MM.1S (cell line): ENCODE measurements at places on chromosomes 2 and 18.

- DNase-seq: no peak
These were observed 141.7 kb upstream of the TWIST2 start for GRCh38 chr2:238706163-238706562.

DNA sequence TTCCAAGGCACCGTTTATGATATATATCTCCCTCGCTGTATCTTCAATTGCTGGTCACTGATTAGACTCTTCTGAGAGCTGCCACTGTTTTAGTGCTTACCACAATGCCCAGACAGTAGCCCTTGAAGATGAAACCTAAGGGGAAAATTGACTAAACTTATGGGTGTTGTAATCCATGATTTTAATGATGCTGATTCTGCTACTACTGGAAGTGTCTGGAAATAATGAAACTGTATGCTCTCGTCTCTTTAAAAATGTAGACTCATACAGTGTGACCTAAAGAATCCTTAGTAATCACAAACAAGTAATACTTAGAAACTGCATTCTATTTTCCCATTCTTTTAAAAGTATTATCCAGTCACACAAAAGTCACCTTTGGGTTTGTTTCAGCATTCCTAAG lies 5.5 kb upstream of the SLC8A1 start:
- DNase-seq: no peak

GRCh38 chr18:77635451-77635850 lies 385.8 kb downstream of the GALR1 start:
- no peak for DNase-seq

DNA sequence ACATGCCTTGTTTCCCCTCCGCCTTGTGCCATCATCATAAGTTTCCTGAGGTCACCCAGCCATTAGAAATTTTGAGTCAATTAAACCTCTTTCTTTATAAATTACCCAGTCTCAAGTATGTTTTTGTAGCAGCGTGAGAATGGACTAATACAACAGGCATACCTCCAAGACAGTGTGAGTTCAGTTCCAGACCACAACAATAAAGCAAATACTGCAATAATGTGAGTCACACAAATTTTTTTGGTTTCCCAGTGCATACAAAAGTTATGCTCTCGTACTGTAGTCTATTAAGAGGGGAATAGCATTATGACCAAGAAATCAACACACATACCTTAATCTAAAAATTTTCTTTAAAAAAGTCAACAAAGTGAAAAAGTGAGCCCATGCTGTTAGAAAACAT lies 217.2 kb downstream of the NR4A2 start:
- no peak for DNase-seq

DNA sequence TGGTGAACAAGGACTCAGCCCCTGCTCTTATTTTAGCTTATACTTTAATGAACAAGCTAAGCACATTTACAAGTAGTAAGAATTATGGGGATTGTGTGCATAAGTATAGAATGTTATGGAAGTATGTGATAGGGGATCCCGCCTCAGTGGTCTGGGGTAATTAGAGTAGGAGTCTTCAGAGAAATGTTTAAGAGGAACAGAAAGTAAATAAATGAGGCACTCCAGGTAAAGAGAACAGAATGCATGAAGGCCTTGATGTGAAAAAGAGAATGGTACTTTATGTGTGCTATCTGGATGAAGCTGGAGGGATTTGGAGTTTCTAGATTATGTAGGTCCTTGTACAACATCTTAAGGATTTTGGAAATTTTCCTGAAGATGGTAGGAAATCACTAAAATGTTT lies 76.6 kb downstream of the BMPR2 start:
- no peak for DNase-seq

- DNase-seq: no peak
These were observed 42.7 kb downstream of the MAL start for GRCh38 chr2:95068256-95068655.

DNA sequence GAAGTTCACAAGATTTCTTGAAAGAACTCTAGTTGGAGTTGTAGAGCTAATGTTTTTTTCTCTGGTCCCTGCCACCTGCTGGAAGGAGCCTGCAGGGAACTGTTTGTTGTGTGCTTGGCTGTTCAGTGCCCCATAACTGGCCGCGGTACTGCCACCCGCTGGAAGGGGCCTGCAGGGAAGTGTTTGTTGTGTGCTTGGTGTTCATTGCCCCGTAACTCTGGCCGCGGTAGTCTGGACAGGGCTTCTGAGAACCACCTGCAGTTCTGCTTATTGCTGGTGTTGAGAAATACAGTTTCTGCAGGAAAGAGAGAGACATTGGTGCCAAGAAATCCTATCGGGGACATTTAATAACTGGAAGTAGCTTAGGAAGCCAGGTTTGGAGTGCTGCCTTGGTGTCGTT lies 58.1 kb downstream of the AGAP1 start:
- DNase-seq: peak; percentile 87

- DNase-seq: no peak
These were observed 93.6 kb upstream of the NFATC1 start for GRCh38 chr18:79302120-79302519.

- no peak for DNase-seq
These were observed 59.8 kb downstream of the SPRED2 start for GRCh38 chr2:65372619-65373018.

DNA sequence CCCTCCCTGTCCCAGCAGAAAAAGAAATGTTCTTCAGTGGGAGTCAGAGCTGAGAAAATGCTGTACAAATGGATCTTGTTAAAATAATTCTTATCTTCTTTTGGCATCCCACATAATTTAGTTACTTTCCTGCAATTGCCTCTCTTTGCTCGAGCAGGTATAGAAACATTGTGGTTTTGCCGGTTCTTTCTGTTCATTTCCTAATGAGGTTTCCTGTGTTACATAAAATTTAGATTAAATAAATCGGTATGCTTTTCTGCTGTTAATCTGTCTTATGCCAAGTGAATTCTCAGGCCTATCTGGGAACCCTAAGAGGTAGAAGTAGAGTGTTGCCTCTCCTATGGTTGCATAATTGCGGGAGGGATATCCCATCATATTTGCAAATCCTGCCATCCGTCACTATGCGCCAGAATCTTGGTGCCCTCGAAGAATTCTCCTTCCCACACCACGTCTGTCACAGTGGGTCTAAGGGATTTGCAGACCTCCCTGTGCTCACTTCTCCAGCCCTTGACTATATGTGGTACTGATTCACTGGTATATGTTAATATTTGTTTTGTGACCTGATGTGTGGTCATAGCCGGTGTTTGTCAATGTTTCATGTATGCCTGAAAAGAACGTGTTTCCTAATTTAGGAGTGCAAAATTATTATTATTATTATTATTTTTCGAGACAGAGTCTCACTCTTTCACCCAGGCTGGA lies 12.2 kb upstream of the HDAC4 start:
- DNase-seq: no peak

GRCh38 chr2:178286636-178287035 lies 92.3 kb downstream of the OSBPL6 start:
- DNase-seq: no peak

DNA sequence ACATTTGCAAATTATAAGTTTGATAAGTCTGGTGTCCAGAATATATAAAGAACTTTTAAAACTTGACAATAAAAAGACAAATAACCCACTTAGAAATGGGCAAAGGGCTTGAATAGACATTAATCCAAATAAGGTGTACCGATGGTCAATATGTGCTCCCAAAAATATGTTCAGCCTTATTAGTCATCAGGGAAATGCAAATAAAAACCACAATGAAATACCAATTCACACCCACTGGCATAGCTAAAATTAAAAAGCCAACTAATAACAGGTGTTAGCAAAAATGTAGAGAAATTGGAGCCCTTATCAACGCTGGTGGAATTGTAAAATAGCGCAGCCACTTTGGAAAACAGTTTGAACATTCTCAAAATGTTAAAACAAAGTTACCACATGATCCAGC lies 79.0 kb upstream of the SCG2 start:
- DNase-seq: no peak

DNA sequence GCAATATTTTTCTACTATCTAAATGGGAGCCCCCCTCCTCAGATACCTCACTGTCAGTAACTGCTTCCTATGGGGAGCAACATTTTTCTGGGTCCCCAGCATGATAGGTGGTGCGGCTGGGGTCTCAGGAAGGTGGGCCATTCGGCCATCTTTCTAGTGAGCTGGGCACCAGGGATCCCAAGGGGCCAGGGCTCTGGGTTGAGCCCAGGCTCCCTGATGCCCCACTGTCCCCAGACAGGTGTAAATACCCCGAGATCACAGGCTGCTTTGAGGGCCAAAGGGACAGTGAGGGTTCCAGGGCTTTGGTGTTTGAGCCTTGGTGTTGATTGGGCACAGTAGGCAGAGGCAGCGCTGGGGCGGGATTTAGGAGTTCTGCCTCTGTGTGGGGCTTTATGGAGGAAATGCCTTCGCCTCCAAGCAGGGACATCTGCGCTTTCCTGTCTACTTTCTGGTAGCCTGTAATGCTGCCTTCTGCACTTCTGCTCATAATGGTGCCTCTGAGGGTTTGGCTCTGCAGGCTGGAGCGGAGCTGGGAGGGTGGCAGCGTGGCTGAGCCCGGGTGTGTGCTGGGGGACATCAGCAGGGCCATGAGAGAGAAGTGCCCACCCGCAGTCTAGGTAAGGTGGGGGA lies 5.3 kb downstream of the ITM2C start:
- peak; percentile 74 for DNase-seq

DNA sequence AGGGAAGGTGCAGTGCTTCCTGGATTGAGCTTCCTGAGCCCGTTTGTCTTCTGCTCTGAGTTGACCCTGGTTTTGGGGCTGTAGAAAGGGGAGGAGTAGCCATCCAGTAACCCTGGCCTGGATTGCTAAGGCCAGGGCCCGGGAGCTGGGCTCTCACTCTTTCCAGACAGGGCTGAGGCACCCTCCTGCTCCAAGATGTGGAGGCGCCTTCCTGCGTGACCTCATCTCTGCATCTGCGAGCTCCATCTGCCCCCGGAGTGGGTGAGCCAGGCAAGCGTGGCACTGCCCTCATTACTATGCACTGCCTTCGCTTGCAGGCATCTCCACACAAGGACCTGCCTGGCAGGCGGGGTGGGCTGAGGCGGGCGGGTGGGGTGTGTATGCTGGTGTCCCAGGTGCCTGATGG lies 58.0 kb downstream of the RAB31 start:
- no peak for DNase-seq

DNA sequence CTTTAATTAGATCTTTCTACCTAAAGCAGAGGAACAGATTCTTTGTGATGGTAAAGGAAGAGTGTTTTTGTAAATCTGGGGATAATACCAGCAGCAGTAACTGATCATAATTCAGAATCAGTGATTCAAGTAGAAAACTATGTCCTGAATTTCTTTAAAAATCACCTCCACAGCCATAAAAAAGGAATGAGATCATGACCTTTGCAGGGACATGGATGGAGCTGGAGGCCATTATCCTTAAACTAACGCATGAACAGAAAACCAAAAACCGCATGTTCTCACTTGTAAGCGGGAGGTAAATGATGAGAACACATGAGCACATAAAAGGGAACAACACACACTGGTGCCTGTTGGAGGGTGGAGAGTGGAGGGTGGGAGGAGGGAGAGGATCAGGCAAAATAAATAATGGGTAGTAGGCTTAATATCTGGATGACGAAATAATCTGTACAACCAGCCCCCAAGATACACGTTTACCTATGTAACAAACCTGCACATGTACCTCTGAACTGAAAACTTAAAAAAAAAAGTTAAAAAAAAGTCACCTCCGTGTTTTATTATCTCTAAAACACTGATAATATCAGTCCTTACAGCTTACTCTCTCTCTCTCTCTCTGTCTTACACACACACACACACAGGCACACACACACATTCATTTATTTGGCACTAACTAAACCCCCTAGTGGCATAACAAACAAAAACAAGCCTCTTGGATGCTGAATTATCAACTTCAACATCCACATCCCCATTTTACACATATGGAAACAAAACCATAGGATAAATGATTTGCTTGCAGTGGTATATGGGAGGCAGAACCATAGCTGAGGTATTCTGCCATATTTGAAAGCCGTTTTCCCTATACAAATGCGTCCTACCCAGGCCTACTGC lies 1.4 kb downstream of the TM4SF20 start:
- no peak for DNase-seq

GRCh38 chr2:55616551-55617174 lies 759 bp downstream of the PPP4R3B start:
- DNase-seq: peak; percentile 82

GRCh38 chr2:239343460-239343859 lies 57.4 kb downstream of the HDAC4 start:
- no peak for DNase-seq

DNA sequence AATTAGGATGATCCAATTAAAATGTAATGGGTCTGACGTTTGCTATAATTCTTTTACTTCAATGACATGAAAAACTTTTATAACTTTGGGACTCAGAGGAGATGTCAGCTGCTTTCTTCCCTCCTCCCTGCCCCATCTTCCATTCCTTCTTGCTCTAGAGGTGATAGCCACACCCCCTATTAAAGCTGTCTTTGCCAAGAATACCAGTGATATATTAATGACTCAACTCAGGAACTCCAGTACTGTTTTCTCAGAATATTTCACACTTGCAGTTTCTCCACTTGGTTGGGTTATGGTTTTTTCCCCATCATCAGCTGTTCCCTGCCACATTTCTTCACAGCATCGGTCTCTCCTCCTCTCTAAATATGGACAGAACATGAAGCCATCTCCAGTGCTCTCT lies 184.0 kb downstream of the KCNE4 start:
- DNase-seq: no peak
